ENCODE measurements at places on chromosomes 3 and 15.

DNA sequence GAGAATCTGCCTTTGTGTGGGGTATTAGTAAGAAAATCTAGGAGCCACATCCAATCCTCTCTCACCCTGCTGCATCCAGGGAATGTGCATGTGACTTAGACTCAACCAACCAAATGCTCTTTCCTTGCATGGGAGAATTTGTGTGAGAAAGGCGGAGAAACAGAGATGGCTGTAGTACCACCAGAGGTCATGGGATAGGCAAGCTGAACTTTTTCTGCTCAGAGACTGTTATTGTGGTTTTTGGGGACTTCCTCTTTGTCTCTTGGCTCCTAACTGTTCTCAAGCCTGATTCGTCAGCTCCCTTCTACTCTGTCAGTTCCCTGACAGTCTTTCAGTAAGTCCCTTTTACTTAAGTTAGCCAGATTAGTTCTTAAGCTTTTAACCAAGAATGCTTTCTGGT lies 2.6 kb upstream of the ZSCAN2 start:
- peak; percentile 65 for DNase-seq

- DNase-seq = no peak
These were observed 18.0 kb upstream of the RAP2B start for GRCh38 chr3:153144071-153144470.

DNA sequence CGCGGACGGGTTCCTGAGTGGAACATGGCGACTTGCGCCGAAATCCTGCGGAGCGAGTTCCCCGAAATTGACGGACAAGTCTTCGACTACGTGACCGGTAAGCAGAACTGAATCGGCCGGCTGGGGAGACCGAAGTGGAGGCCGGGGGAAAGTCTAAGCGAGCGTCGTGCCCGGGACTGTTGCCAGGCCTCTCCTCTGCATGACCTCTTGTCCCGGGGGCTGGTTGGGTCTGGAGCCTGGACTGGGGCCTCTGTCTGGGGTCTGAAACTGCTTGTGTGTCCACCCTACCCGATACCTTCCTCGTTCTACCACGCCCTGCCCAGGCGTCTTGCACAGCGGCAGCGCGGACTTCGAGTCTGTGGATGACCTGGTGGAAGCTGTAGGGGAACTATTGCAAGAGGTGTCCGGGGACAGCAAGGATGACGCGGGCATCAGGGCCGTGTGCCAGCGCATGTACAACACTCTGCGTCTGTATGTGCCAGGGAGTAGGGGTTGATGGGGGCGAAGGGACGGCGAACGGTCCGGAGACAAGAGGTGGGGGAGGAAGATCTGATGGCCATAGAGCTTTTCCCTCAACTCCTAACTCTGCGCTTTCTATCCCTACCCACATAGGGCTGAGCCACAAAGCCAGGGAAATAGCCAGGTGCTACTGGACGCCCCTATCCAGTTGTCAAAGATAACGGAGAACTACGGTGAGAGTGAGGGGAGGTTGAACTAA lies at the start of gene ABCF3:
TSS of gene ABCF3 (plus strand) at position 16 of the 718 bp plus-strand sequence. CDS start at position 25, 9 bp downstream.
- no peak for DNase-seq

DNA sequence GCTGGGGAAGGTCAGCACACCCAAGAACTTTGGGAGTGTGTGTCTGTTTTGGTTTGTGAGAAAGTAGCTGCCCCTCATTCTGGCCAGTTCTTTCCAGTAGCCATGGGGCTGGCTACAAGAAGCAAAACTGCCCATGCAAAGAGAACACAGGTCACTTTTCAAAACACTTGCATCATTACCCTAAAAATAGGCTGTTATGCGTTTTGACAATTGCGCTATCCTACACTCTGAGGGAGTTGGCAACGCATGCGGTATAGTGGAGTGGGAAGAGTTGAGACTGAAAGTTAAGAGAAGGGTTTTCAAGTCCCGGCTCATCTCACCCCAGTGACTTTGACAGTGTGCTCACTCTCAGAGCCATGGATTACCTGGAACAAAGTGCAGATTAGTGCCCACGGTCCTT lies 41.8 kb upstream of the MYZAP start:
- DNase-seq = no peak

Measured in CD4-positive, alpha-beta T cell treated with Interleukin-2 at 100 ng/mL for 4 hours (primary cell).